Pons (tissue), 1 donor: ENCODE measurements at places on chromosomes 3 and 15.

DNA sequence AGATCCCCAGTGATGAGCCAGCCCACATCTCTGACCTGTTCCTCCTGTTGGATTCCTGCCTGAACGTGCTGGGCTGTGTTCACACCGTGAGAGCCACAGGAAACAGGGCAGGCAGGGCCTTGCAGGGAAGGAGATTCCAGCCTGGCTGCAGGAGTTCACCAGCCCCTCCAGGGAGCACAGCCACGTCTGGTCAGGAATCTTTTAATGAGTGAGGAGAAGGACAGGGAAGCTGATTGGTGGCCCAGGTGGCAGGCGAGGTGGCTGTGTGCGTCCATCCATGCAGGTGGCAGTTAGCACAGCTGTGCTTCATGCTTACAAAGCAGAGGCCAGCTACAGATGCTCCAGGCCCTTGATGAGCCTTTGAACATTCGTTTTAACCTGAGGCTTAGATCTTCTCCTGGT is 10.5 kb downstream of the LRRK1 start:
- DNase-seq: no peak

- DNase-seq: no peak
Observed at GRCh38 chr15:31502541-31503229, 176.1 kb downstream of the KLF13 start.

GRCh38 chr3:74263031-74263430 is 351.4 kb downstream of the CNTN3 start:
- DNase-seq: no peak

DNA sequence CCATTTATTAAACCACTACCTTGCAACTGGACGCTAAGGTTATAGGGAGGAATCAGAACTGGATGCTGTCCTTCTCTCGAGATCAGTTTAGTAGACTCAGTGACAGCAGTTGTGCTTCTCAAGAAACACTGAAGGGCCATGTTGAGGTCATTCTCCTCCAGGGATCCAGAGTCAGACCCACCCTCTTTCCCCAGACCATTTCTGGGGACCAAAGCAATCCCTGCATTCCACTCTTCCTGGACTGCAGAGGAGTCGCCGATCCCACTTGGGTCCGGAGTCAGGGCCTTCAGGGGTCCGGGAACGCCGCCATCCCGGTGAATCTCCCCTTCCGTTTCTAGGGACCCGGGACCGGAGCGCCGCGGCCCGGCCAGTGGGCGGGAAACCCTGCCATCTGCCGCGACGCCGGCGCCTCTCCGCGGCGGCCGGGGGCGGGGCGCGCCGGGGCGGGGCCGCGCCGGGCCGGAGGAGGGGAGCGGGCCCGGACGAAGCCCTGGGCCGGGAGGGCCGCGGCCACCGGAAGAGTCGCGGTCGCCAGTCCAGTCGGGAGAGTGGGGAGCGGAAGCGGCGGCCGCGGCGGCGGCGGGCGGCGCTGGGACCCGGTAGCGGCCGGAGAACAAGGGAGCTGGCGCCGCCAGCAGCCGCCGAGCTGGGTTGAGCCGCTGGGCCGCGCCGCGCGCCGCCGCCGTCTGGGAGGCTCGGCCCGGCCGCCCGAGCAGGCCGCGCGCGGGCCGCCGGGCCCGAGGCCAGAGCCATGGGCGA is at the start of gene DVL3:
Gene DVL3, plus strand, starts transcription at position 493 of the 759 bp plus-strand sequence. Its CDS starts 259 bp downstream, at position 752.
- peak; percentile 49 for DNase-seq

GRCh38 chr15:71708741-71709140 is 101.6 kb upstream of the NR2E3 start:
- no peak for DNase-seq

- DNase-seq: no peak
Observed at GRCh38 chr15:63389902-63390670, 8.4 kb upstream of the CA12 start.

- DNase-seq: peak; percentile 62
Observed at GRCh38 chr15:99631255-99631654, 65.5 kb downstream of the MEF2A start.

DNA sequence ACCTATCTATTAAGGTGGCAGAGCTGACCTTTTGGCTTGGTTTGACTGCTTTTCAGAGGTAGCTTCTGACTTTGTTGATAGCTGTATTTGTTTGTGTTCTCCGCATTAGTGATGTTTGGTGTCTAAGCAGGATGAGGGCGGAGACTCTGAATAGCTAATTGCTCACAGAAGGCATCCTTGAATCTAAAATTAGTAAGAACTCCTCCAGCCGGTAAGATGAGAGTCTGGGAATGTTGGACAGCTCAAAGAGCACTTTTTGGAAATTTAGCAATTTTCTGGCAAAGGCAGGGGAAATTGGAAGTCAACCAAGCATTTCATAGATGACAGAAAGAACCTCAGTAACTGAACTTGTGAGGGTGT is 174.1 kb downstream of the KLHL25 start:
- no peak for DNase-seq

DNA sequence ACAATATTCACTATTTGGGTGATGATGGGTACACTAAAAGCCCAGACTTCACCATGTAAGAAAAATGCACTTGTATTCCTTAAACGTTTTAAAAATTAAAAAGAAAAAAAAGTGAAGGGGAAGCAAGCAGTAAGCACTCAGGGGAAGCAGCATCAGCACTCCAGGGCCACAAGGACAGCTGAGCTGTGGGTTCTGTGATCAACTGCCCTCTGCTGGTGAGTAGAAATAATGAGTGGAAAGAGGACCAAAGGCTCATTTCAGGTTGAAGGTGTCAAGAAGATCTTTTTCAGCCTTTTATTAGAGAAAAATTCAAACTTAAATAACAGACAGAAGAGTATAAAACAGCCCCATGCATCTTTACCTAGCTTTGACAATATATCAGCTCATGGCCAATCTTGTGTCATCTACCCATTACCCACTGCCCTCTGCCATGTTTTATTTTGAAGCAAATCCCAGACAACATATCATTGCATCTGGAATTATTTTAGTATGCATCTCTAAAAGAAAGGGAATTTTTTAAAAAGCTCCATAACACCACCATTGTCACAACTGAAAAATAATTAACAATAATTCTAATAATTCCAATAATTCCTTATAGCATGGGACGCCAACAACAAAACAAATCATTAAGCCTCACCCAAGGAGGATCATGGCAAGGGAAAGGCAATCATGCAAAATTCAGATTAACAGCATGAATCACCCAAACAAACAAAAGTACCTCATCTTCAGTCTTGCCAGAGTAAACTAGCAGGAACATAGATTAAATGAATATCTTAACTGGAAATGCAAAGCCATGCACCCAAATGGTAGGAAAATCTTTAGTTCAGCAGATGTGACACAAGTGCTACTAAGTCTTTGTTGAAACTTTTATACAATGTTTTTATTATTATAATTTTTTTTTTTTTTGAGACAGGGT is 42.5 kb downstream of the TAMM41 start:
- peak; percentile 61 for DNase-seq

DNA sequence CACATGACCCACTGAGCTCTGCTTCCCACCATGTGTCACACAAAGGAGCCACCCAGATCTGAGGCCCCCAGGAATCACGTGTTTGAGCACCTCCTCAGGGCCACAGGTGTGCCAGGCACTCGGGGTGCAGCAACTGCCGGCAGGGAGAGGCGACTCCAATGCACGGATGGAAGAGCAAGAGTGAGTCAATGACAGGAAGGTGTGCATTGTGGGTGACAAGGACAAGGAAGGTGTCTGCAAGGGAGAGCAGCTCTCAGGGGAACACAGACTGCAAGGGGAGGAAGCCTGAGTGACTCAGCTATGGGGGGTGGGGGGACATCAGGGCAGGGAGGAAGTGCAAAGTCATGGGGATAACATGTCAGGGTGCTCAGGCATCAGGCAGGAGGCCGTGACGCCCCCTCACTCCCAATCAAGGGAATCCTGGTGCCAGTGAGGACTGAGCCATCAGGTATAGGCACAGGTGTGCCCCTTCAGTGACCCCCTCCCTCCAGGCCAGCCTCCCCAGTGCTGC is 67.4 kb downstream of the NUP210 start:
- DNase-seq: no peak

DNA sequence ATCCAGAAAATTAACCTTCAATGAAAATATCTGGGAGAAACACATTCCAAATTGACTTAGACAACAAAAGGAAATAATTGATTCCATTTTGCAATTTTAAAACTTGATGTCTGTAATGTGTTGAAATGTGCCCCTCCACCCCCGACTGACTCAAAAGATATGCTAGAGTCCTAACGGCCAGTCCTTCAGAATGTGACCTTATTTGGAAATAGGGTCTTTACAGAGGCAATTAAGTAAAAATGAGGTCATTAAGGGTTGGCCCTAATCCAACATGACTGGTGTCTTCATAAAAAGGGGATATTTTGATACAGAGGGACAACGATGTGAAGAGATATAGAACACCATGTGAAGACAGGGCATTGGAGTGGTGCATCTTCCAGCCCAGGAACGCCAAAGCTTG is 153.9 kb downstream of the PDZRN3 start:
- DNase-seq: no peak

DNA sequence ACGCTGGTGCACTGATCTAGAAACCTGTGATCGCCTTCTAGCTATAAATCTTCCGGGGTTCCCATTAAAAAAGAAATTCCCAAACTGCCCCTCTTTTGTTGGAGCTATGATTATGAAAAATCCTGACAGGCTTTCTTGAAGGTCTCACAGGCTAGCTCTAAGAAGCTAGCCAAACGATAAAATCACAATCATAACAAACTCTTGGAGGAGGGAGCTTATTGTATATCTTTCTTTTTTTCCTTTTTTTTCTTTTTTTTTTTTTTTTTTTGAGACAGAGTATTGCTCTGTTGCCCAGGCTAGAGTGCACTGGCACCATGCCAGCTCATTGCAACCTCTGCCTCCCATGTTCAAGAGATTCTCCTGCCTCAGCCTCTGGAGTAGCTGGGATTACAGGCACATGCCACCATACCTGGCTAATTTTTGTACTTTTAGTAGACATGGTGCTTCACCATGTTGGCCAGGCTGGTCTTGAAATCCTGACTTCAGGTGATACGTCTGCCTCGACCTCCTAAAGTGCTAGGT is 72.0 kb downstream of the MYO1E start:
- no peak for DNase-seq

GRCh38 chr3:87088430-87088992 is 97.6 kb upstream of the VGLL3 start:
- peak; percentile 38 for DNase-seq

GRCh38 chr3:195110647-195111318 is 160.2 kb downstream of the XXYLT1 start:
- peak; percentile 43 for DNase-seq

DNA sequence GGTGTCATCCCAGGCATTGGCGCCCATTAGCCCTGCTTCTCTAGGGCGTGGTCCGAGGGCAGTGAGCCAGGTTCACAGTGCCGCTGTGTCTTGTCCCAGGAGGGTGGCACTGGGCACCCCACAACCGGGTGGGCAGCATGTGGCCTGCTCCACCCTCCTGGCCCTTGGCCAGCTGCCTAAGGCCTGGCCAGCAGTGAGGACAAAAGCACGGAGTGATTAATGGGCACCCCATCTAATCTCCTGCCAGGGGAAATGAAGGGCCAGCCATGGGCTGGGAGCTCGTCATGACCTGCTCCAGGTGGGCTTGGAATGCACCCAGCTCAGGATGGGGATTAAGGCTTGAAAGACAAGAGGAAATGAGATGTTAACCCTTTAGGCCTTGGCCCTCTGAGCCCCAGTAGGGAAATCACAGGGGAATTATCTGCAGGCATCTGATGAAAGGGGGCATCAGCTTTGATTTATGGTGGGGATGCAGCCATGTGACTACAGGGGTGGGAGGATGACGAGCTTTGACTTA is 5.2 kb downstream of the THSD4 start:
- no peak for DNase-seq

DNA sequence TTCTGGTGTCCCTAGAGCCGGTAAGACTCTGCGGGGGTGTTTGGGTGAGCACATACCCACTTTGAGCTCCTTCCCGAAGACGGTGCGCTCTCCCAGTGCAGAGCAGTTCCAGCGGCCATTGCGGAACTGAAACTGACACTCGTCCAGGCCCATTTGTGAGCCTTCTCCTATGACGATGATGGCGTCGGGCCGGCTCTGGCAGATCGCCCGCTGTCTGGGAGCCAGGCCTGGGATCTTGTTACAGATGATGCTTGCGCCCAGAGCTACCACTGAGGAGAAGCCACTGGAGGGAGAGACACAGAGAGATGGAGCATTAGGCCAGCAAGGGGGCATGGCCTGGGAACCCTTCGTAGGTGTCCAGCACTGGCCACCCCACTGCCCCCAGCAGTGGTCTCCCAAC is 5.0 kb downstream of the WNT7A start:
- peak; percentile 14 for DNase-seq

DNA sequence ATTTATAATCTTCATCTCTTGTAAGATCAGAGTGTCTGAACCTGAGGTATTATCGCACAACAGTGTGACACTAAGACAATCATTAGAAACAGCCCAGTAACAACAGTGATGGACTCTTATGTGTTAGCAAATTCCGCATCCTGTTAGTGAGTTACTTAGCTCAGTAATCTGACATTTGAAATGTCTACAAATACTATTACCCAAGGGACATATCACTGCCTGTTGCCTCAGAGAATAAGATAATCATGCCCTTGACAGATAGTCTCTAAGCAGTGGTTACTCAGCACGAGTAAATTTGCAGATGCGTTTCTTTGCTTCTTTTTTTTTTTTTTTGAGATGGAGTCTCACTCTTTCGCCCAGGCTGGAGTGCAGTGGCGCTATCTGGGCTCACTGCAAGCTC is 13.4 kb upstream of the RTP1 start:
- DNase-seq: no peak

GRCh38 chr3:141255137-141255845 is 23.7 kb downstream of the PXYLP1 start:
- DNase-seq: no peak

GRCh38 chr3:149003653-149004305 is 12.4 kb downstream of the GYG1 start:
- no peak for DNase-seq

DNA sequence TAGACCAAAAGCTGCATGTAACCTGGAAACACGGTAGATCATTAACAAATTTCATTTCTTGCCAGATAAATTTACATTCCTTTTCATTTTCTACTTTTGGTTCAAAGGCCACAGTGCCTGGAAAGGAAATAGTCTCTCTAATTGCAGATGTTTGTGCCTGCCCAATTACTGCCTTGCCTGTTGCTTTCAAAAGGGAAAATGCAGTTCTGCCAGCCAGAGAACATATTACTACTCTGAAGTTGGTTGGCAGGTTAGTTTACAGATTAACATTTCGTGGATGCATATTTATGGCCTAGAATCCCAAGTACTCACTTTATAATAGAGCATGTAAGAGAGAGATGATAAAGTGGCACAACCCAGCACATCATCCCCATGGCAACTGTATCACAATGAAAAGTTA is 124.3 kb upstream of the LRRC3B start:
- DNase-seq: no peak

DNA sequence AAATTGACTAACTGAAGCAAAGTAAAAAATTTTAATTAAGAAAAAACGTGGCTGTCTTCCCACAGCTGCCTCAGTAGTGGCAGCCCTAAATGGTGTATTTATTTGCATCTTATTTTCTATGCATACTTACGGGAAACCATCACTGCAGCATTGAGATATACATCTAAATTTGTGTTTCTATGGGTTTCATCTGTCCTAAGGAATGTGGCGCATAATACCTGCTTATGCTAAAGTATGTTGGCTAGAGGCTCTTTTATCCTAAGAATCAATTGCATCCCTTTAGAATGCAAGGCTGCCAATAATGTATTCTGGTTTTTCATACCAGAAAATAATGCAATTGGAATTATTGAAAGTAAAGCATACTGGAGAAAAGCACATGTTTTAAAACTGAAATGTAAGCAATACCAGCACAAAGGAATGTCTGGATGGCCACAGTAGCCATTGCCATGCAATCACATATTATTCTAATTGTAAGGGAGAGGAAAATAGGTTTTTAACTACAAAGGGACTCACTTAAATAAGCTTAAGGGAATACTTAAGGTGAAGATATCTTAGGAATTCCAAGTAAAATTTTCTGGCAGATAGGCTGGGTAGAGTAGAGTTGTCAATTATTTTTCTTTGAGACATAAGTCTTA is 834.5 kb upstream of the NECTIN3 start:
- no peak for DNase-seq
